T-helper 17 cell (primary cell): ENCODE measurements at places on chromosomes 5 and 9.

- no peak overlapping the region for H3K27ac ChIP-seq
- H3K4me3 ChIP-seq, result no peak overlapping the region
- H3K4me1 ChIP-seq, result peaks cover 4% of the 10 kb centered on the region
- no peak for DNase-seq
- no peaks in the 10 kb centered on the region for H3K36me3 ChIP-seq
Observed at GRCh38 chr9:35135988-35136387, 20.3 kb upstream of the ATOSB start.

- H3K4me3 ChIP-seq, result no peak overlapping the region
- no peaks in the 10 kb centered on the region for H3K27me3 ChIP-seq
- H3K27ac ChIP-seq, result no peak overlapping the region
- no peaks in the 10 kb centered on the region for H3K36me3 ChIP-seq
- H3K4me1 ChIP-seq, result peaks cover 2% of the 10 kb centered on the region
Observed at GRCh38 chr9:37336150-37336549, 86.3 kb upstream of the GRHPR start.

DNA sequence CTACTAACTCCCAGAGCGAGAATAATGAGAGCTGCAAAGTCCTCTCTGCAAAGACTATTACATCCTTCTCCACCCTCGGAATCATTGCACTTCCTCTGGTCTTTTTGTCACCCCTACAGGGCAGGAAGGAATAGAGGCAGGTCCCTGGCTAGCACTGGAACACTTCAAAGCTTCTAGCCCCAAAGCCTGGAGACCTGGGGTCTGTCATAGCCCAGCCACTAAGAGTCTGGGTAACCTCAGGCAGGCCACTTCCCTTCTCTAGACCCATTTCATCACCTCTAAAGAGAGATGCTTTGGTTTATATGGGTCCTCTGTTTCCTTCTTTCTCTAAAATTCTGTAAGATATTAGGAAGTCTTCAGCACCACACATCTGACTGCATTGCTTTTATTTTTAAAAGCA, 6.7 kb downstream of the ADRB2 start:
- DNase-seq, result no peak
- peaks cover 5% of the 10 kb centered on the region for H3K36me3 ChIP-seq
- peaks cover 26% of the 10 kb centered on the region for H3K27me3 ChIP-seq
- H3K4me3 ChIP-seq, result no peak overlapping the region

- H3K36me3 ChIP-seq, result peaks cover 4% of the 10 kb centered on the region
- no peak overlapping the region for H3K27ac ChIP-seq
- H3K4me1 ChIP-seq, result no peaks in the 10 kb centered on the region
- no peak overlapping the region for H3K4me3 ChIP-seq
- DNase-seq, result no peak
Observed at GRCh38 chr5:116068028-116068632, 16.7 kb upstream of the COMMD10 start.

- H3K27ac ChIP-seq, result no peak overlapping the region
- DNase-seq, result no peak
- no peak overlapping the region for H3K4me3 ChIP-seq
- H3K36me3 ChIP-seq, result no peaks in the 10 kb centered on the region
- no peaks in the 10 kb centered on the region for H3K27me3 ChIP-seq
- H3K4me1 ChIP-seq, result peaks cover 14% of the 10 kb centered on the region
Observed at GRCh38 chr9:20436476-20437195, 185.7 kb downstream of the MLLT3 start.
